ENCODE measurements at places on chromosomes 3 and 15.
A peak's percentile ranks its signal among the peaks of the same experiment; 100 is the strongest.

DNA sequence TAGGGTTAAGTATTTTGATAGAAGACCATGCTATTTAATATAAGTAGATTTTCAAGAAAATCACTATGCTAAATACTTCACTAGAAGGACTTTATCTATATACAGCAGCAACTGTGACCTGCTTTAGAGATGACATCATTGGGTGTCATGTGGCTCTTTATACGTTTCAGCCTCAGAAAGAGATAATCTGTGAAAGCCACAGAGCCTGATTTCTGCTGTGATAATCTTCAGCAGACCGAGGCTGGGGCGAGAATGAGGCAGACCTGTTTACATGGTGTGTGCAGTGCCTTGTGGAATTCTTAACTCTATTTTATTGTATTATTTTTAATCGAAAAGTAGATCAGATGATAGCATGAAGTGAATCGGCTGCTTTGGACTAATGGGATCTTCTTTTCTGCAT is 471.2 kb downstream of the MFSD1 start:
- no peak for DNase-seq

- no peak for DNase-seq
These were observed 1.6 kb downstream of the FBXL22 start for GRCh38 chr15:63598473-63599400.

GRCh38 chr3:65343736-65344135 is 655.9 kb upstream of the ADAMTS9 start:
- no peak for DNase-seq

DNA sequence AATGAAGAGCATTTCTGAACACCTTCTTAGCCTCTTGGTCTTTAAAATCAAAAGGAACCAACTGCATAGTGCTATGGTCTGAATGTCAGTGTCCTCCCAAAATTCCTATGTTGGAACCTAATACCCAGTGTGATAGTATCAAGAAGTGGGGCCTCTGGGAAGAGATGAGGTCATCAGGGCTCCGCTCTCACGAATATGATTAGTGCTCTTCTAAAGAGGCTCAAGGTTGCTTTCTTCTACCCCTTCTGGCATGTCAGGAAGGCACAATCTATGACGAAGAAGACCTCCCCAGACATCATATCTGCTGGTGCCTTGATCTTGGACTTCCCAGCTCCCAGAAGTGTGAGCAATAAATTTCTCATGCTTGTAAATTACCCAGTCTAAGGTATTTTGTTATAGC is 209.5 kb downstream of the MAGI1 start:
- DNase-seq = no peak

GRCh38 chr3:153752405-153753027 is 368.7 kb upstream of the ARHGEF26 start:
- peak; percentile 33 for DNase-seq

GRCh38 chr3:132553826-132554225 is 43.2 kb upstream of the ACKR4 start:
- DNase-seq = no peak

GRCh38 chr3:38454178-38454883 is 641 bp downstream of the ACVR2B start:
- DNase-seq = peak; percentile 22

- DNase-seq = no peak
These were observed 1326.3 kb upstream of the CADM2 start for GRCh38 chr3:83632526-83632925.

DNA sequence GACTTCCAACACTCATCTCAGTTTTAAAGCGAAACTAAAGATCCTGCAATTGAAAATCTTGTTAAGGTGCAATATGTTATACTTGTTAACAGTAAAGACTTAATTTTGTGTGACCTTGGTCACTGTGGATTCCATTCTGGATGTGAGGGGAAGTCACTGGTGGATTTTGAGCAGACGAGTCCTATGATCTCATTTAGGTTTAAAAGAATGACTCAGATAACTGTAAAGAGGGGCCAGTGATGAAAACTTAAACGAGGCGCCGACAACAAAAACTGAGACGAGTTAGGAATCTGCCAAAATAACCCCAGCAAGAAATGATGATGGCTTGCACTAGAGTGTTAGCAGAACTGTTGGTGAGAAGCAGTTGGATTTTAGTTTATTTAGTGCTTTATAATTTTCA is 56.5 kb downstream of the LRRC28 start:
- peak; percentile 9 for DNase-seq

DNA sequence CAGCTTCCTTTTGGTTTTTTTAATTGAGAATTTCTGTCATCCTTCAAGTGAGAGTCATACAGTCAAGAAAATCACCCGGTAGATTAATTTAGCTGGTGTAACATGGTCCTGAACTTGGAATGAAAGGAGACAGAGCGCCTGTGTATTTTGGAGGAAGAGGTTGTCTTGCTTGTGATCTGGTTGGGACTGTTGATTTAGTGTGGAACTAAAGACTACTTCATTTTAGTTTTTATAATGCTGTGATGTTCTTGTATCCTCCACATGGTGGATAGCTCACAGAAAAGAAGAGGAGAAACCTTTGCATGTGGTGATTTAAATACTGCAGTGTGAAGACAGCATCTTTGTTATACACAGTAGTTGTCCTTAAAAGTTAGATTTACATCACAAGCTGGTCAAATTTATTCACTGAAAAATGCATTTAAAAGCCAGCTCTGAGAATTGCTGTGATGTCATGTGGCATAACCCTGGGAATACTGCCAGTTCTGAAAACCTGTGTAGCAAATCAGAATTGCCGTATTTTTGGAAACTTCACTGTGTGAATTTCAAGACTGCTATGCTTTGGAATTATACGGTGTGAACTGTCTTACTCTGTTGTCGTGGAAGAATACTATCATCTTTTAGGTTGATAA is 268.5 kb downstream of the PTPRG start:
- DNase-seq = peak; percentile 68

GRCh38 chr3:196203846-196204245 is 7.4 kb downstream of the ZDHHC19 start:
- no peak for DNase-seq

GRCh38 chr3:33061782-33062181 is 35.2 kb downstream of the GLB1 start:
- DNase-seq = peak; percentile 52

DNA sequence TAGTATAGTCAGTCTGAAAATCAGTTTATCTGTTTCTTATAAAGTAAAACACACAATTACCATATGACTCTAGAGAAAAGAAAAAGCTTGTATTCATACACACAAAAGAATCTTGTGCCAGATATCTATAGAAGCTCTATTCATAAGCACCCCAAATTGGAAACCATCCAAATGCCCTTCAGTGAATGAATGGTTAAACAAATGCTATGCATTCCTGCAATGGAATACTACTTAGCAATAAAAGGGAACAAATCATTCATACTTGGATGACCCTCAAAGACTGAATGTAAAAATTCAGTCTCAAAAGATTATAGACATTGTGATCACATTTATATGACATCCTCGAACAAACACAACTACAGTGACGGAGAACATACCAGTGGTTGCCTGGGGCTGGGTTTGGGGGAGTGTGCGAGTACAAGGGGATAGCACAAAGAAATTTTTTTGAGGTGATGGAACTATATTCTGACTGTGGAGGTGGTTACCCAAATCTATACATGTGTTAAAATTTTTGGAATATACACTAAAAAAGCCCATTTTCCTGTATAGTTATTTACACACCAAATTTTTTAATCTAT is 680.6 kb downstream of the NTRK3 start:
- no peak for DNase-seq

- DNase-seq = no peak
These were observed 14.7 kb upstream of the TRIM59 start for GRCh38 chr3:160464321-160464720.

GRCh38 chr15:83565553-83566159 is 88.3 kb upstream of the ADAMTSL3 start:
- DNase-seq = peak; percentile 46

GRCh38 chr3:24145481-24145880 is 200.4 kb downstream of the NR1D2 start:
- peak; percentile 9 for DNase-seq

DNA sequence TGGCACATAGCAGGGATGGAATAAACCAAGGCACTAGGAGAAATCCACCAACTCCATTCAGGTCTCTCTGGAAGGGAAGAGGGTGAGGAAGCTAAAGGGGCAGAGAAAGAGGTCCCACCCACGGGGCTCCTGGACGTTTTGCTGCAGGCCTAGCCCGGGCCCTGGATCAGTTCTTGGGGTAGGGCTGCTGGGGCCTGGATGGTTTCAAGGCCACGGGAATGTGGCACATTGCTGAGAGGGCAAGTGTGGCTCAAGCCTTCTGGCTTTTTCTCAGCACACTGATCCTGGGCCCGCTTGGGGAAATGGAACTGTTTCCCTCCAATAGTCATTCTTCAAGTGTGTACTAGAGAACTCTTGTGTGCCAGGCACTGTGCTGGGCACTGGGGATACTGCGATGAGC is 24.0 kb downstream of the EPHB3 start:
- no peak for DNase-seq

GRCh38 chr3:46410669-46411068 is 3.6 kb downstream of the CCRL2 start:
- no peak for DNase-seq

- peak; percentile 99 for DNase-seq
These were observed 324.3 kb downstream of the CHST2 start for GRCh38 chr3:143443851-143444331.

GRCh38 chr15:79140846-79141570 is 50.4 kb upstream of the RASGRF1 start:
- peak; percentile 2 for DNase-seq

GRCh38 chr3:49566312-49566711 is 12.0 kb downstream of the BSN start:
- peak; percentile 3 for DNase-seq

DNA sequence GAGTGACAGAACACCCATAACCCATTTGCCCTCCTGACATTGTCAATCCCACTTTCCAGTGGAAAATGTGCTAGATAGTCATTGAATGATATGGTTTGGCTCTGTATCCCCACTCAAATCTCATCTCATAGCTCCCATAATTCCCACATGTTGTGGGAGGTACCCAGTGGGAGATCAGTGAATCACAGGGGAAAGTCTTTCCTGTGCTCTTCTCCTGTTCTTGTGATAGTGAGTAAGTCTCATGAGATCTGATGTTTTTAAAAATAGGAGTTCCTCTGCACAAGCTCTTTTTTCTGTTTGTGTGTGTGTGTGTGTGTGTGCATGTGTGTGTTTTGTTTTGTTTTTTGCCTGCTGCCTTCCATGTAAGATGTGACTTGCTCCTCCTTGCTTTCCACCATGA is 191.7 kb downstream of the ARRDC4 start:
- no peak for DNase-seq

GRCh38 chr3:123283074-123283473 is 81.3 kb downstream of the SEC22A start:
- no peak for DNase-seq

DNA sequence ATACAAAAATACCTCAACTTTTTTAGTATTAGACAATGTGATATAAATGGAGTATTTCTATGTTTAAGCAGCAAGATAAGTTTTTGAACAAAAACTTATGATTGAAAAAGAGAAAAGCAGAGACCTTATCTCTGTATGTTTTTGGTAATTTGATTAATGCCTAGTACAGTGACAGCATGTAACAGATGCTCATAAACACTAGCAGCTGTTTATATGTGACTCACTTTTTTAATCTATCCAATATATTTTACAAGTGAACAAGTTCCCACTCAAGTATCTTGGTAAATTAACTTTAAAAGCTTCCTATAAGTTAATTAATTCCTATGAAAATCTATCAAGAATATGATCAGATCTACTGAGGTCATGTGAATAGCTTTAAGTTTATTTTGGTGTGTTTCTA is 55.1 kb downstream of the NGLY1 start:
- no peak for DNase-seq

DNA sequence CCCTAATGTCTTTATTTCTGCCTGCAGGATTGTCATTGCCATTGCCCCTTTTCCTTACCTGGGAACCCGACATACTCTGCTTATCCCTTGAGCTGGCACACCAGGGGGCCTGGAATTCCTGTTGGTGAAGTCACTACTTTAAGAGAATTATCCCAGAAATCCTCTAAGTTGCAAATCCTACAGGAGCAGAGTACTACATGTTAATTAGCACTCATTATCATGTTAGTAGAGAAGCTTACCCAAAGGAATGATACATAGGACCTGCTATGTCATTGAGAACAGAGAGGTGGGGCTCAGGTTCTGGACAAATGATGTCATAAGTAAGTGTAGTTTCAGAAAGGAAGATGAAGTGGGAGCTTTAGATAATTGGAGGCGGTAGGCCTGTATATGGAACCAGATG is 27.4 kb downstream of the SCG5 start:
- no peak for DNase-seq

DNA sequence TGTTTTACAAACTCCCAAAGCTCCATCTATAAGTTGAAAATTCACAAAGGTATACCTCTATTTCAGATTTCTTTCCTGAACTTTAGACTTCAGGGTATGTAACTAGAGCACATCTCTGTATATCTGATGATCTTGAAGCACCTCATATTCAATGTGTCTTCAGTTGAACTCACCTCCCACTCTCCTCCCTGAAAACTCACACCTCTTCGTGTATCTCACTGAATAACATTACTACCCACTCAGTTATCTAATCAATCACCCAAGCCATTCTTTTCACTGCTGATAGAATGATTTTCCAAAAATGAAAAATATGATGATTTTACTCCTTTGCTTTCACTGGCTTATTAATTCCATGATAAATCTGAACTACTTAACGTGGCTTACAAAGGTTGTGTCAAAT is 52.9 kb downstream of the GTPBP8 start:
- no peak for DNase-seq

DNA sequence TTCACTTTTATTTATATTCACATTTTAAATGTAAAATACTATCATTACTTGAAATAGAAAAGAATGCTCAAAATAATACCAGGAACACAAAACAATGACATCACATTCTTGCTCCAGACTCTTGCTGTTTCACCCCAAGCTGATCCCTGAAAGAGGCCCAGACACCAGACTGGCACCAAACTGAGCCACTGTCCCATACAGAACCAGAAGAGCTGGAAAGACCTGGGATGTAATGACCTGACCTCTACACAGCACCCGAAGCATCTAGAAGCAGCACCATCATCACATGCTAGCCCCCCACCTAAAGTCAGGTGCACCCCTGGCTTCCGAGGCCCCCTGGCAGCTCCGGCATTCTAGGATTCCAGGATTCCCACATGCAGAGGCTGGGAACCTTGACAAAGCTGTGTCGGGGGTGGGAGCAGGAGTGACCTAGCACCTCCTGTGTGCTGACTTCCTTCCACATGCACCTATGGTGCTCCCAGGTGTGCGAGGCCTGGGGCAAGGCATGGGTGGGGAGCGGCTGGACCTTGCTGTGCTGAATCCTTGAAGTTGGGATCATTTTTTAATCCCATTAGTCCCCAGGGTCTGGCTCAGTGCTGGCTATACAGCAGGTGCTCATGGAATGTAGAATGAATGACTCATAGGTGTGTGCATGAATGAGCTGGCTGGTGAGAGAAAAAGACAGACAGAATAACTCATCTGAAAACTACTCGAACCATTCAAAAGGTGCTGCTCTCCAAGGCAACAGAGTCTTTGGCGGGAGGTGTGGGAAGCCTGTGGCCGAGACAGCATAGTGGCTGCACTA is 144.7 kb upstream of the IQSEC1 start:
- DNase-seq = no peak

DNA sequence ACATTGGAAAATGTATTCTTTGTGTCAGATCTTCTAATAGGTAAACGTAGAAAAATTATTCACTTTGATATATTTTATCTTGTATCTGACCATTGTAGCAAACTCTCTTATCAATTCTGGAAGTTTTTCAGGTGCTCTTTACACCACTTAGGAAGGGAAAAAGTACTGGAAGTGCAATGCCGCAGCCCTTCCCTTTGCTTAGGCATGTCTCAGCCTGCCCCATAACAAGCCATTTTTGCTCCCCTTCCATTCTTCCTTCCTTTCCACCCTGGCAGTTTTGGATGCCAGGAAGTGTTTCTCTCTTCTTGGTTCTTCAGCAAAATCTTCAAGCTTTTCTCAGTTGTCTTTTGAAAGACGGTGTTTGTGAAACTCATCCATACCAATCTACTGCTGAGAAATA is 34.9 kb upstream of the SLC9A9 start:
- no peak for DNase-seq
